ENCODE measurements at places on chromosomes 12 and 14.

DNA sequence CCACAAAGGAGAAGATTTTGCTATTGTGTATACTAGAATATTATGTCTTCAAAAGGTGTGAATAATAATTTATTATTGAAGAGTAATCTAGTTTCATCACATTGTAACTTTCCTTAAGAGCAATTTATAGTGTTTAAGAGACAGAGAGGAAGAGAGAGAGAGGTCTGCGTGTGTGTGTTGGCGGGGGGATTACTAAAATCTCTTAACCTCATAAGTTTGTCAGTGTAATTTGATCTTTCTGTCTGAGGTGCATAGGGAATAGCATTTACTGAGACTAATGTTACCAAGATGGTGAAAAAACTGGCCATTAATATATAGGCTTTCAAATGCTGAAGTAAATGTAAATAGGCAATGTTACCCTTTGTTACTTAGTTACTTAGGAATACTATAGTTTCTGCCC is 48.2 kb upstream of the BTG1 start:
- DNase-seq = no peak

- DNase-seq = no peak
Observed at GRCh38 chr12:94670075-94670474, 19.7 kb upstream of the TMCC3 start.

- no peak for DNase-seq
Observed at GRCh38 chr12:117038023-117038680, 61.1 kb downstream of the TESC start.

GRCh38 chr12:56081393-56082347 is 1.7 kb downstream of the ERBB3 start:
- DNase-seq = peak; percentile 75

DNA sequence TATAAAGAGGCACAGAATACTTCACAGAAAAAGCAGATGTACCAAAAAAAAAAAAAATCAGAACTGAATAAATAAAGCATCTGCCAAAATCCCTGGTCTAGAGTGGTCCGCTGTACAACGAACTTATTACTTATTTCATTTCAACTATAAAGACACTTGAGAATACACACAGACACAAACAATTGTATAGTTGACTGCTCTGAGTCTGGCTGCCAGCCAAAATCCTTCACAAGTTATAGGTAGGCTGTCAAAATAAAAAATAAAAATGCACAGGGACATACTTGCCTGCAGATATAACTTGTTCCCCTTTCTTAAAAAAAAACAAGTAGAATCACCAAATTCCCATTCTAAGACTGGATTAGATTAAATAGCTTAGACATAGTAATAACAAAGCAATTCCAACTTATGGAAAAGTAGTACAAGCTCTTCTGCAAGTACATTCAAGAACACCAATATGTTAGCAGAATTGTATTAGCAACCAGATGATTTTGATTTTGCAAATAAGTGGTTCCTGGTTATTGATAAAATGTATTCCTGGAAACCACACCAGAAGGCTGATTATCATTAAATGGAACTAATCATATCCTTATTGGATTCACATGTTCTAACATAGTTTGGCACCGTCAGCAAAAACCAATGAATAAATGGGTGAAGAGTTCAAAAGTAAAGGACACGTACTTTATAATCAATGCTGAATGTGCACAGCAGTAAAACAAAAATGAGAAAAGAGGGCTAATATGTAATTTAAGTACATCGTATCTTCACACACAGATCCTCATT is 248.5 kb downstream of the NELL2 start:
- no peak for DNase-seq

GRCh38 chr14:63406333-63406732 is 87.6 kb upstream of the GPHB5 start:
- DNase-seq = no peak

DNA sequence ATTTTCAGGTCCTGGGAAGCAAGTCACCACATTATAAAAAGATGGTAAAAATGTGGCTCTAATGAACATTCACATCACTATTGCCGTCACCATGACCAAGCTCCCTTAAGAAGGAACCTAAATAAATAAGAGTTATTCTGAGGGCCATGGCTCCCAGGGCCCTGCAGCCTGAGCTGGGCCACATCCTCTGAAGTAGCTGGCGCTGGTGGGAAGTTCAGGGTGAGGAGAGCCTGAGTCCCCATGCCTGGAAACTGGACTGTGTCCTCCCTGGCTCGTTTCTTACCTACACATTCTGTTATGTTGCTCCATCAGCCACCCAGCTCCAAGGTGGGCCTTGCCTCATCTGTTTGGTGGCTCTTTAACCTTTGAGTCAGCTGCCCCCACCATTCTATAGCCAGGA is 42.5 kb downstream of the TSPAN11 start:
- no peak for DNase-seq

- no peak for DNase-seq
Observed at GRCh38 chr14:49863487-49864281, 11.1 kb upstream of the NEMF start.

DNA sequence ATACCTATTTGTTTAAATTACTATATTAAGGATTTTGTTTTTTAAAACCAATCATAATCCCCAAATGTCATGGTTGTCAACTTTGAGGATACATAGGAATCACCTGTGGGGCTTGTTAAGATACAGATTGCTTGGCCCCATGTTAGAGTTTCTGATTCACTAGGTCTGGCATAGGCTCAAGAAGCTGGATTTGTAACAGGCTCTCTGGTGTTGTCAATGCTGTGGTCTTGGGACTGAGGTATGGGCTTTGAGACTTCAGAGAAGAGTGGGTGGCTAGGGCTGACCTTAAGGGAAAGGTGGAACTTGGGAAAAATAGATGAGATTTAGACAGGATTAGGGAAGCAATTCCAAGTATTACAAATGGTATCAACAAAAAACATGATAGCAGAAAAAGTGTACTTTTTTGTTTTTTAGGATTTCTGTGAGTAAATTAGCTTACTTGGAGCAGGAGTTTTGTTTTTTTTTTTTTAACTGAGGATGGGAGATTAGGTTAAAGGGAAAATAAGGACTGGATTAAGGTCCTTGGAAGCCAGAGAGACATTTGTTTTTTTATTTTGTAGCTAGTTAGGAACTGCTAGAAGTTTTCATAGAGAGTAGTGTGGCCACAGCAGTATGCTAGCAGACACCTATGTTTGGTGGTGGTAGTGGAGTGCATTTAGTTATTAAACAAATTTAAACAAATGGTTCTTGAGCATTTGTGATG is 88.6 kb downstream of the RAD51B start:
- no peak for DNase-seq

GRCh38 chr12:53974084-53975063 is at the start of gene HOTAIR:
TSS of gene HOTAIR (minus strand) at chr12:53974954.
- peak; percentile 0 for DNase-seq

DNA sequence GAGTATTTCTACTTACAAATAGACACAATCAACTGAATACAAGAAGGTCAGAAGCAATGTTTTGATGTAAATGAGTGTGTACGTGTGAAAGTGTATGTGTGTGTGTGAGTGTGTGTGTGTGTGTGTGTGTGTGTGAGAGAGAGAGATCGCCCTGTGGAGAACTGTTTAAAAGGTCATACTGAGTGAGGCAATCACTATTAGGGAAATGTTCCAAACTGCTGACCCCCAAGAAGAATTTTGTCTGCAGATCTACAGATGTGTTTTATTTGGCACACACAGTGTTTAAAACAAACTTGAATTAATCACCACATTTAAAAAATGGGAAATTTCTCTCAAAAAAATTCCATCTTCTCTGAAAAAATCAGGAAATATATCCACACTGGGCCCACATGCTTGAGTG is 1069.1 kb downstream of the SLC6A15 start:
- no peak for DNase-seq

DNA sequence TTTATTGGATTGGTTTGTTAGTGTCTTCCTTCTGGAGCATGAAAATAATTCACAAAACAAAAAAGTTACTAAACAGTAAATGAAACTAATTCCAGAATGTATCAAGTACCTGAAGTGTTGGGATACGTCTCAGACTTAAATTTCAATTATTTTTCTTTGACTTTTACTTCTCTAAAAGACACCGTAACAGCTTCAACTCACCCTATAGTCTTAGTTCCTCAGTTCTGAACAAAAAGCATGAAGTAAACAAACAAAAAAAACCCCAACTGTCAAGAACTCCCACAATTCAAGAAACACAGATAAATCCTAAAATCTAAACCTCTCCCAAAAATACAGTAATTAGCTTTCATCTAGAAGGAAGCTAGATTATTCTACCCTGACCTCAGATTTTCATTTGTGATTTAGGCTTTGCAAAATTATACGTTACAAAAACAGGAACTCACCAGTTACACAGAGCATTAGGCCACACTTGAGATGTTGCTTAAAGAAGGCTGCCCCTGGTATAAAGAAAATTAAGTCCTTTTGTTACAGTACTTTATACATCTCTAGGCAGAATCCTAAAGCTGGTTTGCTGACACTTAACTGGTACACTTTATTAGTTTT is 10.2 kb downstream of the HEATR5A start:
- no peak for DNase-seq

DNA sequence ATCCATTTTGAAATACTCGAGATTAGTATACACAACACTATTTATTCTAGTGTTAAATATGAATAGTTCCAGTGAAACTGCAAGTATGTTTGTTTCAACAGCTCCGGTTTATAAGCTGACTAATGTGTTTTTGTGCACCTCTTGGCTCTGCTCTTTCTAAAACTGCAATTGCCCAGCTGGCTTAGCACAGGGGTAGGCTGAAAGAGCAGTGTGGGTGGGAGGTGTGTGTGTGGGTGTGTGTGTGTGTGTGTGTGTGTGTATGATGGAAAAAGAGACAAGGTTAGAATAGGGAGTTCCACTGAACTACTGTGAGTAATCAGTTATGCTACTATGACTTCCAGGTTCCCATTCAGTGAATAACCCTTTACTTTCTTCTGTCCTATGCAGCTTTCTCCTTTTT is 37.8 kb upstream of the DDHD1 start:
- DNase-seq = no peak

GRCh38 chr12:115691123-115691522 is 586.4 kb downstream of the MED13L start:
- no peak for DNase-seq

DNA sequence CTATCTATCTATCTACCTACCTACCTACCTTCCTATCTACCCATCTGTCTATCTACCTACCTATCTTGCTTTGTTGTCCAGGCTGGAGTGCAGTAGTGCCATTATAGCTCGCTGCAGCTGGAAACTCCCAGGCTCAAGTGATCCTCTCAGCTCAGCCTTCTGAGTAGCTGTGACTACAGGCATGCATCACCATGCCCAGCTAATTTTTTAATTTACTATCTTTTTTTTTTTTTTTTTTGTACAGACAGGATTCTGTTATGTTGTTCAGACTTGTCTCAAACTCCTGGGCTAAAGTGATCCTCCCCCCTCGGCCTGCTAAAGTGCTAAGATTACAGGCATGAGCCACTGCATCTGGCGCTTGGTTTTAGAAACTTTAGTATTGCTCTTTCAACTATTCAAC is 762.4 kb downstream of the SLC6A15 start:
- no peak for DNase-seq

GRCh38 chr12:92802906-92803305 is 100.1 kb downstream of the PLEKHG7 start:
- peak; percentile 18 for DNase-seq

DNA sequence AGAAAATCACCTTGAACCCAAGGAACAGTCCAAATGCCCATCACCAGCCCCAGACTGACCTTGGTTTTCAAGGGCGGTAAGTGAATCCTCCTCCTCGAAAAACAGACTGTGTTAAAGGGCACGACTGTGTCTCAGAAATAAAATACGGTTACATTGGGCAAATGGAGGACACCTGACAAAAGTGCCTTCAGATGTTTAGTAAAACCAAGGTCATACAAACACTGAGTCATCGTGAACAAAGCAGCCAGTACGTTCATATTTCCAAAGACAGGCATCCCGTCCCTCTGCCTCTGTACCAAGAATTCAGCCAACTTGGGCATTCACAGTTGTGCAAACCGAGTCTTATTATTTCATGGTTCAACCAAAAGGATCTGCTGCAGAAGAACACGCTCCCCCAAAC is 25.9 kb downstream of the FOXN3 start:
- DNase-seq = no peak

- DNase-seq = no peak
Observed at GRCh38 chr14:93527203-93527607, 96.5 kb downstream of the UNC79 start.

DNA sequence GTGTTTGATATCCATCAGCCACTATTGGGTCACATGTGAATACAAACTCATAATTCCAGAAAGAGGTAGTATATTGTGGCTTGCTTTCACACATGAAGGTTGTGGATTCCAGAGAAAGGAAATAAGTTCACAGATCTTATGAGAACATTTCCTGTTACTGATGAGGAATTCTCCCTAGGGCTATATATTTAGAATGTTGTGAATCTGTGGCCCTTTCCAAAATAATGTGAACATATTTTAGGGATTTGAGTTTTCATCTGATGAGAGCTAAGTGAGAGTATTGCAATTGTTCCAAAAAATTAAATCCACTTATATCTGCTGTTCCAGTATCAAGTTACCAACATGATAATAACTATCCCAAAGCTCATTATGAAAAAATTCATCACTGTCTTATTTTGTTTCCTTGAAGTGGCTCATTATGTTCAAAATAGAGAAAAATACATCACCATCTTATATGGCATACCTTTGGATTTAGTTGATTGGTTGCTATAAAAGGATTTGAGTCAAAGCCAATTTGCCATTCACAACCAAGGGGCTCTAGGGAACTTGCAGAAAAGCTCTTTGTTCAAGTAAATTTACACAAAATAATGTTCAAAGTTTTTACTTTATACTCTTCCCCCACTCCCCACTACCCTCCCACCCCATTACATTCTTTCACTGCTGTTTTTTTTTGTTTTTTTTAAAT is 76.3 kb downstream of the MYRFL start:
- DNase-seq = no peak

GRCh38 chr14:55957950-55958349 is 160.3 kb upstream of the PELI2 start:
- DNase-seq = no peak

DNA sequence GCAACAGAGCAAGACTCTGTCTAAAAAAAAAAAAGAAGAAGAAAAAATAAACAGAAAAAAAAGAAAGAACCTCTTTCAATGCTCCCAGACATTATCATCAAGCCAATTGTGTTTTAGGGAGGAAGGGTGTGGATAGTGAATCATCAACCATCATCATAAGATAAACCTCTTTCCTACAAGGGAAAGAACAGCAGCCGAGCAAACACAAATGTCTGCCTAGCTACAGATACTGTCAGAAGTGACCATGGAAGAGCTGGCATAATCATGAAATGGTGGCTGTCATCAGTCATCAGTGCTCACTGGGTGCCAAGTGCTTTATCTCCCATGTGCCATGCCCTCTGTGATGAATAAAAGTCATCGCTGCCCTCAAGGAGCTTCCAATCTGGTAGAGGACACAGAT is 46.6 kb downstream of the SLC17A8 start:
- DNase-seq = no peak

GRCh38 chr12:63206909-63207308 is 55.9 kb upstream of the AVPR1A start:
- no peak for DNase-seq

GRCh38 chr12:121284551-121285390 is 11.7 kb downstream of the CAMKK2 start:
- no peak for DNase-seq
